Natural killer cell (primary cell): ENCODE measurements at places on chromosomes 13 and 19.

- H3K27ac ChIP-seq: no peak overlapping the region
- no peaks in the 10 kb centered on the region for H3K27me3 ChIP-seq
- no peaks in the 10 kb centered on the region for H3K4me1 ChIP-seq
- no peak for DNase-seq
Measured at GRCh38 chr19:57123882-57124281, 4.1 kb downstream of the USP29 start.

DNA sequence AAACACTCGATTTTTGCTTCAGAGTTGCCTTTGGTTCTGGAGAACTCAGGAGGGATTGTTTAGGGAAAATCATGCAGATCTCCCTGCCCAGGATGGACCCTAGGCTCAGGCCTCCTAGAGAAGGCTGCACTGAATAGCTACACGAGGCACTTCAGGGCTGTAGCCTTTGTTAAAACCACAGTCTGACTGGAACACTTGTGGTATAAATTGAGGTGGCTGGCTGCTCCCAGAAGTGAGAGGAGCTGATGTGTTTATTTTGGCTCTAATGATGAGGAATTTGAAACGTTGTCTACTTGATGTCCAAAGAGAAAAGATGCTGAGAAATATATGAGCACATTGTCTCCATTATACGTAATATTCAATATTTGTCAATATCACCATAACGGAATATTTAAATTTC lies 762.1 kb upstream of the ARGLU1 start:
- no peaks in the 10 kb centered on the region for H3K4me1 ChIP-seq
- no peaks in the 10 kb centered on the region for H3K36me3 ChIP-seq
- no peak overlapping the region for H3K4me3 ChIP-seq
- H3K27ac ChIP-seq: no peak overlapping the region

DNA sequence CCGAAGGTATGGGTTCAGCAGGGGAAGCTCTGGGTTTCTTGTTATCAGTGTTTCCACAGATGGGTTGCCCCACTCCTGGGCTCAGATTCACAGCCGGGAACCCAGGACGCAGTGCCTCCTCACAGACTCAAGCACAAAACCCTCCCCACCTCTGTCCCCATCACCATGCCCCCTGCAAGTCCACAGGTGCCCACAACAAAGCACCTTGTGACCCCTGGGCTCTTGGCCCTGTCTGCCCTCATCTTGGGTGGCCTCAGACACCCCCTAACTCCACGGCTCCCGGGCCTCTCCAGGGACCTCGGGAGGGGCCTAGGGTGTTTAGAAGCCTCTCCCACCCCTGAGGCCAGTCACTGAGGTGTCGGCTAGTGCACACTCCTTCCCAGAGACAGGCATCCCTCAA lies 231.7 kb downstream of the TUBA3C start:
- no peaks in the 10 kb centered on the region for H3K4me1 ChIP-seq
- no peak overlapping the region for H3K27ac ChIP-seq
- no peaks in the 10 kb centered on the region for H3K27me3 ChIP-seq
- DNase-seq: no peak
- H3K4me3 ChIP-seq: no peak overlapping the region

DNA sequence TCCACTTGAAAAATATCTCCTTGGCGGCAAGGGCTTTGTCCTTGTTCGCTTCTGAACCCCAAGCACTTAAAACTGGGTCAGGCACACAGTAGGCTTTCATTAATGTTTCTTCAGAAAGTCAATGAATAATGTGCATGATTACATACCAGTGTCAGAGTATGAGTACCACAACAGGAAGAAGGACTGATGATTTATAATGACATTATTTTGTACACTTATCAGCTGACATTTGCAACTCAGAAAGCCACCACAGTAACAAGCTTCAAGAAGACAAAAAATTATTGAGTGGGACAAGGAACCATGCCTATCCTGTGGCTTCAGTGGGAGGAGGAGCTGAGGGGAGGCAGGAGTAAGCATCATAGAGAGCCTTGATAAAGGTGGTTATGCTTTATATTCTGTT lies 10.0 kb downstream of the POLR1D start:
- H3K27ac ChIP-seq: no peak overlapping the region
- no peak for DNase-seq
- H3K27me3 ChIP-seq: no peaks in the 10 kb centered on the region
- H3K36me3 ChIP-seq: peaks cover 4% of the 10 kb centered on the region
- no peaks in the 10 kb centered on the region for H3K4me1 ChIP-seq

GRCh38 chr19:58054901-58055874 lies 3.9 kb upstream of the ZNF135 start:
- DNase-seq: no peak
- H3K4me3 ChIP-seq: peak overlapping the region; percentile 19
- no peaks in the 10 kb centered on the region for H3K27me3 ChIP-seq
- H3K4me1 ChIP-seq: peaks cover 18% of the 10 kb centered on the region
- no peak overlapping the region for H3K27ac ChIP-seq

GRCh38 chr13:91347996-91348905 lies 764 bp downstream of the MIR17HG start:
- H3K4me3 ChIP-seq: peak overlapping the region; percentile 64
- peaks cover 8% of the 10 kb centered on the region for H3K4me1 ChIP-seq
- peak; percentile 54 for DNase-seq
- H3K27ac ChIP-seq: peak overlapping the region; percentile 48
- H3K27me3 ChIP-seq: no peaks in the 10 kb centered on the region
- peaks cover 18% of the 10 kb centered on the region for H3K36me3 ChIP-seq

DNA sequence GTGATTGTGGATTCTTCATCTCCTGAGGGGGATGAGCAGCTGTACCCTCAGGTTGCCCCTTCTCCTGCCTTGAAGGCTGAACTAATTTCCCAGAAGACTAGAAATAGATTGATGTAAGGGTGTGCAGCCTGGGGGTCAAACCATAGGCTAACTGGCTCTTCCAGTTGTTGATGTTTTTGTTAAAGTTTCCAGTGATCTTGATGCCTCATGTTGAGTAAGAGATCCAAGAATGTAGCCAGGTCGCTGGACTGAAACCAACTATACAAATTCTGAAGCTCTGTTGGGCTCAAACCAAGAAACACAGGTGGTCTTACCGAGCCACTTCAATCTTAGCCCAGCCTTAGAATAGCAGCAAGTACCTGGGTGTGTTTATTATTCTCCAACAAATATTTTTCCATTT lies 391.8 kb downstream of the KLF5 start:
- no peak overlapping the region for H3K4me3 ChIP-seq
- no peaks in the 10 kb centered on the region for H3K4me1 ChIP-seq
- no peak overlapping the region for H3K27ac ChIP-seq
- H3K27me3 ChIP-seq: no peaks in the 10 kb centered on the region
- DNase-seq: no peak

DNA sequence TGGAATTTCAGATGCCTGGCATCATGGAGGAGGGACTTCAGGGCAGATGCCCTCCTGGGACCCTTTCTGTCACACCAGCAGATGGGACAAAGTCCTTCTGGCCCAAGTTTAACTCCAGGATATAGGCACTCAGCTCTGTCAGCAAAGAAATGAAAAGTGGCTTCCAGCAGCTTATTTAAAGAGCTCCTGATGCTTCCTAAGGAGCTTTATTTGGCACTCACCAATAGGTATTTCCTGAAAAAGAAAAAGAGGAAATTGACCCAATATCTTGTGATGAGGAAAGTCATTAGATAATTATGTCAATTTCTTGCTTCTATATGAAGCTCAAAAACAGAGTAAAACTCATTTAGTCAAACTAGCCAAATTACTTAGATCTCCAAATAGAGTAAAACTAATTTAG lies 224.6 kb downstream of the RAP2A start:
- DNase-seq: no peak
- no peaks in the 10 kb centered on the region for H3K36me3 ChIP-seq
- H3K4me1 ChIP-seq: no peaks in the 10 kb centered on the region
- H3K27ac ChIP-seq: no peak overlapping the region
- no peak overlapping the region for H3K4me3 ChIP-seq
